A375 (cell line): ENCODE measurements at places on chromosomes 4 and X. TPM values are rescaled to one million over a fixed set of nuclear protein-coding genes. Genes with fewer than 3 reads are reported as not detected.

Gene POU3F4
- total RNA-seq, result not detected in 2 replicates

Gene HMX1
- total RNA-seq, result not detected in 2 replicates

Gene PJA1
- 14.2 and 18.6 TPM in 2 replicates for total RNA-seq

Gene CFP
- total RNA-seq, result 0.58 and 1.1 TPM in 2 replicates

Gene ERVMER34-1
- total RNA-seq, result 0.11 and 0.30 TPM in 2 replicates

Gene MTMR8
- total RNA-seq, result 0.26 and 0.82 TPM in 2 replicates

Gene SETD7
- total RNA-seq, result 21.4 and 26.4 TPM in 2 replicates

Gene NHS
- total RNA-seq, result 9.5 and 11.5 TPM in 2 replicates
